ENCODE measurements at places on chromosomes 11 and 22. TPM values are rescaled to one million over a fixed set of nuclear protein-coding genes. Genes with fewer than 3 reads are reported as not detected.

DNA sequence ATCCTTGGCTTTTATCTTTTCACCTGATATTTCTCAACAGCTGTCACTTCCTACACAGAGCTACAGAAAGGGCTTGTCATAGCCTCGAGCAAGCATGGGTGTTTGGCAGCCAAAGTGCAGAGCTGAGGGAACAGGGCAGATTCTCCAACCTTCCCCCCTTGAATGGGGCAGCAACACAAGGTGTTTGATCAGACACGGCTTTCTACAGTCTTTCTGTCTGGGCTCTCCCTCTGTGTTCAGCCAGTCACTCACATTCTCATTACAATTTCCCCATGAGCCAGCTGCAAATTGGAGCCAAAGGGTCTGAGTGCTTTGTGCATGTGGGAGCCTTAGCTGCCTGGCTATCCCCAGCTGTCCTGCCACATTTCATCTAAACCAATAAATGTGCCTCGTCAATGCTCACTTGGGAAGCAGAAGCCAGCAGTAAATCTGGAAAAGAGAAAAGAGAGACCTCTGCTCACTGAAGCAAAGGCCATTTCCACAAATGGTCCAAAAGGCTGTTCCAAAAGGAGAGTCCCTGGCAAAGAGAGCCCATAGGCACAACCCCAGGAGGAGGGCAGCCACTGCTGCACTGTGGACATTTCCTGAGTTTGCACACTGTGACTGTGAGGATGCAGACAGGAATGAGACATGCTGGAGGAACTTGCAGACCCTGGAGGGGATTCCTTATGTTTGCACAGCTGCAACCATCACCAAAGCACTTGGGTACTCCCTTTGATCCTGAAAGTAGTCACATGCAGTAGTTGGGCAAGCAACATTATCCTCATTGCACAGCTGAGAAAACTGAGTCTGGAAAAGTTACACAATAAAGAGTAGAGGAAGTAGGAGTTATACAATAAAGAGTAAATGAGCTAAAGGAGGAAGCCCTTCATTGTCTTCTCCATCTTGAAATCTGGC, 186.8 kb downstream of the FAM181B start:
- H3K27me3 ChIP-seq, result no peaks in the 10 kb centered on the region
- no peak for DNase-seq
- H3K27ac ChIP-seq, result no peak overlapping the region
- no peaks in the 10 kb centered on the region for H3K36me3 ChIP-seq

GRCh38 chr11:57403802-57404147, 13.3 kb upstream of the PRG2 start:
- DNase-seq, result no peak
- H3K36me3 ChIP-seq, result peaks cover 26% of the 10 kb centered on the region

The CALCA gene
- total RNA-seq, result not detected

GRCh38 chr22:37165940-37166674, 16.4 kb upstream of the IL2RB start:
- DNase-seq, result no peak
- H3K4me1 ChIP-seq, result peaks cover 9% of the 10 kb centered on the region
- H3K4me3 ChIP-seq, result no peak overlapping the region
- H3K27ac ChIP-seq, result no peak overlapping the region
- no peaks in the 10 kb centered on the region for H3K36me3 ChIP-seq

- H3K4me1 ChIP-seq, result no peaks in the 10 kb centered on the region
- no peaks in the 10 kb centered on the region for H3K36me3 ChIP-seq
- H3K27ac ChIP-seq, result no peak overlapping the region
- no peak overlapping the region for H3K4me3 ChIP-seq
- H3K27me3 ChIP-seq, result no peaks in the 10 kb centered on the region
These were observed 34.0 kb downstream of the BMAL1 start for GRCh38 chr11:13311570-13311969.

- H3K27me3 ChIP-seq, result no peaks in the 10 kb centered on the region
- no peak overlapping the region for H3K27ac ChIP-seq
- no peaks in the 10 kb centered on the region for H3K4me1 ChIP-seq
- no peak overlapping the region for H3K4me3 ChIP-seq
- no peak for DNase-seq
- no peaks in the 10 kb centered on the region for H3K36me3 ChIP-seq
These were observed 25.4 kb downstream of the IGF2 start for GRCh38 chr11:2113776-2114175.

- H3K4me1 ChIP-seq, result no peaks in the 10 kb centered on the region
- H3K36me3 ChIP-seq, result no peaks in the 10 kb centered on the region
- H3K4me3 ChIP-seq, result no peak overlapping the region
- peaks cover 87% of the 10 kb centered on the region for H3K27me3 ChIP-seq
These were observed 997.8 kb downstream of the BRD1 start for GRCh38 chr22:48829908-48830307.

GRCh38 chr22:23478175-23478574, 101.9 kb downstream of the IGLL1 start:
- H3K4me3 ChIP-seq, result no peak overlapping the region
- no peak for DNase-seq
- no peaks in the 10 kb centered on the region for H3K4me1 ChIP-seq
- no peaks in the 10 kb centered on the region for H3K36me3 ChIP-seq
- H3K27me3 ChIP-seq, result peaks cover 64% of the 10 kb centered on the region

The TOM1 gene
- total RNA-seq, result 43.6 TPM

GRCh38 chr11:66546368-66546965, at the start of gene ACTN3:
TSS of gene ACTN3 (plus strand) at chr11:66546903. CDS start at chr11:66546938, 35 bp downstream.
- DNase-seq, result no peak
- peaks cover 13% of the 10 kb centered on the region for H3K4me1 ChIP-seq
- peaks cover 33% of the 10 kb centered on the region for H3K27me3 ChIP-seq
- no peaks in the 10 kb centered on the region for H3K36me3 ChIP-seq
- H3K4me3 ChIP-seq, result peak within 1 kb of the TSS; percentile 87
- no peak within 1 kb of the TSS for H3K27ac ChIP-seq

DNA sequence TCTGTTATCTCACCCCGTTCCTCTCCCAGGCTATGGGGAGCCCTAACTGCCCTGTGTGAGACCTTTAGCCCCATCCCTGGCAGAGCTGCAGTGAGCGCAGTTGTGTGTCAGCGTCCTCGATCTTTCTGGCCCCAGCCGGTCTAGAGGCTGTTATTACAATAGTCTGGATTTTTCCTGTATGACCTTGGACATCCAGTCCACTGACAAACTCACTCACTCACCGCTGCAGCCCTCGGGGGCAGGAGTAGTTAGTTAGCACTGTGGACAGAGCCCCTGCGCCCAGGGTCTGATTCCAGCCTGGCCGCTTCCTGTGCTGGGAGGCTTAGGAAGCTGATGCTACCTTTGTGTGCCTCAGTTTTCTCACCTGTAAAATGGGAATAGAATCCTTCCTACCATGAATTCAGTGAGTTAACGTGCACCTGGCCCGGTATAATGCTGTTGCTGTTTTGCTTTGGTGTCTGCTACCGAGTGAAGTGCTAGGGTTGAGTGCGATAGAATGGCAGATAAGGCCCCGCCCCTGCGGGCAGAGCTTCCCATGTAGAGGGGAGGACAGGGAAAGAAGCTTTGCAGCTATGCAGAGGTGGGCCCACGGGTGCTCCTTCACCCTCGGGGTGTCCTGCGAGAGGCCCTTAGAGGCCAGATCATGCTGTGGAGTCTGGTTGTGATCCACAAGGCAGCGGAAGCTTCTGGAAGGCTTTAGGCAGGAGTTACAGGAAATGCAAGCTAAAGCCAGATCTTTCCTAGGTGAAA, 3.0 kb downstream of the LRP5 start:
- DNase-seq, result peak; percentile 60
- peak overlapping the region; percentile 89 for H3K4me3 ChIP-seq
- H3K4me1 ChIP-seq, result peaks cover 39% of the 10 kb centered on the region

DNA sequence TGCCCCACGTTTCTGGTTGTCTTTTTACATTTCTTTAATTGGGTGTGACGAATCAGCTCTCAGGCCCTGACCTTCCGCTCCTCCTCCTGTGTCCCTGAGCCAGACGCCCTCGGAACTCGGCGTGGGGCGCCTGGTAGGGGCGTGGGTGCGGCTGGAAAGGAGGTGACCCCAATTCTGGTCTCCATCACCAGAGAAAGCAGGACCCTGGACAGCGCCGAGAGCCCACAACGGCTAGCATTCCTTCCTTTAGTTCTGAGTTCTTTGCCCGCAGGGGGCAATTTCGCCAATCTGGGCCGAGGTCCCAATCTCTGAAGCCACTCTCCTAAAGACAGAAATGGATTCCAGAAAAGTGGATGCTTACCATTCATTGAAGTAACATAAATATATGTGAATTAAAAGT, 11.7 kb upstream of the RBMXL2 start:
- no peak for DNase-seq
- no peaks in the 10 kb centered on the region for H3K4me1 ChIP-seq
- H3K27me3 ChIP-seq, result no peaks in the 10 kb centered on the region
- no peaks in the 10 kb centered on the region for H3K36me3 ChIP-seq

GRCh38 chr11:116471608-116472256, 301.1 kb downstream of the BUD13 start:
- H3K27ac ChIP-seq, result no peak overlapping the region
- H3K27me3 ChIP-seq, result peaks cover 30% of the 10 kb centered on the region
- no peaks in the 10 kb centered on the region for H3K4me1 ChIP-seq
- H3K4me3 ChIP-seq, result no peak overlapping the region
- DNase-seq, result no peak

DNA sequence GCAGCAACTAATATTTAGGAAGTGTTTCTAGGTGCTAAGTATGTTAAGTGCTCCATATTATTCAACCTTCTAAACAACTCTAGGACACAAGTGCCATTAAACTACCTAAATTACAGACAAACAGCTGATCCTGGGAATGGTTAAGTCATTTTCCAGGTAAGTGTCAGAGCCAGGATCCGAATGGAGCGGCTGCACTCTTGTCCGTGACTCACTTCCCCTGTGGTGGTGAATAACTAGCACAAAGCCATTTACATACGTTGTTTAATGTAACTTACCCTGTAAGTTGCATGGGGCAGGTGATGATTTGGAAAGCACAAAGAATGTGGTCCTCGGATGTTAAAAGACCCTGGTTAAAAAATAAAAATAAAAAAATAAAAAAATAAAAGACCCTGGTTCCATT, 8.8 kb upstream of the PRG2 start:
- H3K27me3 ChIP-seq, result peaks cover 31% of the 10 kb centered on the region
- H3K36me3 ChIP-seq, result no peaks in the 10 kb centered on the region
- no peak for DNase-seq
- H3K27ac ChIP-seq, result no peak overlapping the region
- H3K4me3 ChIP-seq, result no peak overlapping the region

The CARNS1 gene
- 0.15 TPM for total RNA-seq

The GPR152 gene
- total RNA-seq, result not detected

- H3K4me3 ChIP-seq, result no peak overlapping the region
- H3K4me1 ChIP-seq, result no peaks in the 10 kb centered on the region
- H3K27ac ChIP-seq, result no peak overlapping the region
- H3K27me3 ChIP-seq, result no peaks in the 10 kb centered on the region
- no peaks in the 10 kb centered on the region for H3K36me3 ChIP-seq
These were observed 120.8 kb downstream of the KCNQ1 start for GRCh38 chr11:2565447-2566222.

- no peak overlapping the region for H3K4me3 ChIP-seq
- no peaks in the 10 kb centered on the region for H3K27me3 ChIP-seq
- no peak for DNase-seq
- H3K27ac ChIP-seq, result peak overlapping the region; percentile 60
These were observed 77.3 kb upstream of the ARFGAP3 start for GRCh38 chr22:42934338-42934737.

- H3K27ac ChIP-seq, result no peak overlapping the region
- no peak overlapping the region for H3K4me3 ChIP-seq
- H3K36me3 ChIP-seq, result no peaks in the 10 kb centered on the region
- H3K4me1 ChIP-seq, result no peaks in the 10 kb centered on the region
- H3K27me3 ChIP-seq, result no peaks in the 10 kb centered on the region
These were observed 3.3 kb downstream of the TMEM121B start for GRCh38 chr22:17117890-17118289.

The KCNK4 gene
- 0.57 TPM for total RNA-seq

- H3K27ac ChIP-seq, result no peak overlapping the region
- 0 out of 2 replicates have a peak, but pooled peaks cover 3% of the 10 kb centered on the region for H3K27me3 ChIP-seq
- peaks cover 7% of the 10 kb centered on the region for H3K4me1 ChIP-seq
These were observed 3.8 kb upstream of the CAPN5 start for GRCh38 chr11:77062924-77063323.

DNA sequence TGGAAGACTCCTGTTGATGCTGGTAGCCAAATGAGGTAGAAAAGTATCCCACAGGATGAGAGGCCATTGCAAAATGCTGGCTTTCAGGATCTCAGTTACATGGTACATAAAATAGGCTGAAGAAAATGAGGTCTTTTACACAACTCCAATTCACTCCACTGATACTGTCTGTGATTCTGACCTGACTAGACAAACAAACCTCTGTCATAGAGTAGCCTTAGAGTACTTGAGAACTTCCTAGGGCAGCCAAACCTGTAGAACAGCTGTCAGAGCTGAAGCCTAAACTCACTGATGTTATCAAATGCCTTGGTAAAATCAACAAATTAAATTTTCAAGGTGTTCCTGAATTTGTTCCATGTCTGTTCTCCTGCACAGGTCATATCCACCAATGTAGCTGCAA, 26.2 kb upstream of the POGLUT3 start:
- H3K36me3 ChIP-seq, result no peaks in the 10 kb centered on the region
- no peak overlapping the region for H3K27ac ChIP-seq
- H3K27me3 ChIP-seq, result no peaks in the 10 kb centered on the region
- H3K4me1 ChIP-seq, result 0 out of 2 replicates have a peak, but pooled peaks cover 9% of the 10 kb centered on the region

- H3K4me1 ChIP-seq, result peaks cover 12% of the 10 kb centered on the region
- H3K27ac ChIP-seq, result no peak overlapping the region
- H3K27me3 ChIP-seq, result no peaks in the 10 kb centered on the region
- H3K36me3 ChIP-seq, result no peaks in the 10 kb centered on the region
- no peak overlapping the region for H3K4me3 ChIP-seq
These were observed 164.4 kb downstream of the C11orf91 start for GRCh38 chr11:33536178-33536577.

The EFCAB6 gene
- total RNA-seq, result 2.5 TPM

GRCh38 chr11:97702951-97703350, 1313.1 kb downstream of the JRKL start:
- no peaks in the 10 kb centered on the region for H3K27me3 ChIP-seq
- DNase-seq, result no peak
- H3K27ac ChIP-seq, result no peak overlapping the region
- H3K4me1 ChIP-seq, result no peaks in the 10 kb centered on the region
- H3K36me3 ChIP-seq, result no peaks in the 10 kb centered on the region

- no peaks in the 10 kb centered on the region for H3K4me1 ChIP-seq
- no peak overlapping the region for H3K27ac ChIP-seq
- no peak overlapping the region for H3K4me3 ChIP-seq
- no peaks in the 10 kb centered on the region for H3K36me3 ChIP-seq
These were observed 97.1 kb upstream of the CARD18 start for GRCh38 chr11:105236664-105237063.

DNA sequence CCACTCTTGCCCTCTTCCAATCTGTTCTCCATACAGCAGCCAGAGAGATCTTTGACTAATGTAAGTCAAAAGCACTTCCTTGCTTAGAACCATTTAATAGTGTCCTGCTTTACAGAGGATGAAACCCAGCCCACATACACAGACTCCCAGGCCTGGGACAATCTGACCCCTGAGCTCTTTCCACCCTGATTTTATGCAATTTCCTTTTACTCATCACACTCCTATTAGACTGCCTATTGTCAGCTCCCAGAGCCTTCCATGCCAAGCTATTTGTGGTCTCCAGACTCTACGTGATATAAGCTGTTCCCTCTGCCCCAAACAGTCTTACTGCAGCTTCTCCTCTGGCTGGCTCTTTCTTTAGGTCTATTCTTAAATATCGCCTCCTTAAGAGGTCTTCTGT, 28.1 kb downstream of the ME3 start:
- no peak for DNase-seq
- H3K27me3 ChIP-seq, result no peaks in the 10 kb centered on the region
- no peak overlapping the region for H3K4me3 ChIP-seq
- no peaks in the 10 kb centered on the region for H3K36me3 ChIP-seq
- H3K27ac ChIP-seq, result no peak overlapping the region

The OR10S1 gene
- not detected for total RNA-seq
